ENCODE measurements at places on chromosomes 4 and X.

GRCh38 chr4:125313497-125313896 lies 1.3 kb upstream of the FAT4 start:
- no peak for DNase-seq

DNA sequence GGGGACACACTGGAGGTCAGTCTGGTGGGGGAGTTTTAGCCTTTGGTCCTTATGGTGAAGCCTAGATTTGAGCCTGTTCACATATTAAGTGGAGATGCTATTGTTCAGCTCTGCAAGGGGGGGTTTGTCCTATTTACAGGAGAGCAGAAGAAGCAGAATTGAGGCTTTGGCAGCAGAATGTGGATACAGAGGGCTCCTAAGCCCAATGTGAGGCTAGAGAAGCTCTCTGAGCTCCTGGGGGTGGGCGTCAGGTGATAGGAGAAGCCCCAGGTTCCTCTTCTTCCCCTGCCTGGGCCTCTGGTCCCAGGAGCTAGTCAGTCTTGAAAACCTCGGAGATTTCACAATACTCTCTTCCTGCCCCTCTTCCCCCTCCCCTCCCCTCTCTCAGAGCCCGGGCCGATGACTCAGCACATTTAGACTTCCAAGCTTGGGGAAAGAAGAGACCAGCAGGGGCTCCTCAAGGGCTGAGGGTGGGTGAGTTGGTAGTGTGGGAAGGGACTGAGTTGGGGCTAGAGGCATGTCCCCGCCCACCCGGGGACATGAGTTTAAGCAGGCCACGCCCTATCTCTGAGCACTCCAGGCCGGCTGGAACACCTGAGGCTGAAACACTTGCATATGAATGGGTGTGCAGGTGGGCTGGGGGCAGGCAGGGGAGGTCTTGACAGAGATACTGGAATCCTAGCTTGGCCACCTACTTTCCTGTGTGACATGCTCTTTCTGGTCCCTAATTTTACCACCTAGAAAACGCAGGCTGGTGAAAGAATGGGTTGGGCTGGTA lies 3.4 kb downstream of the TFE3 start:
- no peak for DNase-seq

DNA sequence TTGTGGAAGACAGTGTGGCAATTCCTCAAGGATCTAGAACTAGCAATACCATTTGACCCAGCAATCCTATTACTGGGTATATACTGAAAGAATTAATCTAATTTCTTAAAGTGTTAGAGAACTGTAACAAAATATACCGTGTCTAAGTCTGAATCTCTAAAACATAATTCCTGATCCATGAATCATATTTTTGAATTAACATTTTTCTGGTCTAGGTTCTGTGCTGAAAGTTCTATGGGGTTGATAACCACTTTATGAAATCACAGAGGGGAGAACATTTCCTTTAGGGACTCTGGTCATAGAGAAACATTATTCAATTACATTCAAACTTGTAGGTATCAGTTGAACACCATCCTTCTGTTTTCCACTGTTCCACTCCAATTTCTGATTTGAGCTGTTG lies 91.9 kb upstream of the ETNPPL start:
- no peak for DNase-seq

GRCh38 chr4:112172180-112172579 lies 26.9 kb downstream of the FAM241A start:
- no peak for DNase-seq

GRCh38 chrX:111410590-111411078 lies 1.4 kb downstream of the DCX start:
- no peak for DNase-seq

GRCh38 chr4:176618138-176618537 lies 174.6 kb downstream of the VEGFC start:
- DNase-seq: no peak

DNA sequence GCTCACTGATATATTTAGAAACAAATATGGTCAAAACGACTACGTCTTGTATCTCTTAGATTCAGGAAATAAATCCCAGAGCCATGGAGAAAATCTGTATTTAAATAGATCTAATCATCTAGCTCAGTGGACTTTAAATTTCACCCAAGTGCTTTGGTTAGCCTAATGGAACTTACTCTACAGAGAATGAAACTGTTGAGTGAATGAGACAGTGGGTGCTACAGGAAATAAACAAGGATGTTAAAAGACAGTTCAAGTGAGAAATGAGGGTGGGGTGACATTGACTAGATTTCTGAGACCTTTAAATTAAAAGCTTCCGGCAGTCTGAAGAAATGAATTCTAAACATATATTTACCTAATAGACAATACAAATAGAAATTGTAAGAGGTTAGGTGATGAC lies 2197.0 kb downstream of the ARAP2 start:
- DNase-seq: no peak

- no peak for DNase-seq
These were observed 6.0 kb downstream of the RBPJ start for GRCh38 chr4:26326791-26327190.

DNA sequence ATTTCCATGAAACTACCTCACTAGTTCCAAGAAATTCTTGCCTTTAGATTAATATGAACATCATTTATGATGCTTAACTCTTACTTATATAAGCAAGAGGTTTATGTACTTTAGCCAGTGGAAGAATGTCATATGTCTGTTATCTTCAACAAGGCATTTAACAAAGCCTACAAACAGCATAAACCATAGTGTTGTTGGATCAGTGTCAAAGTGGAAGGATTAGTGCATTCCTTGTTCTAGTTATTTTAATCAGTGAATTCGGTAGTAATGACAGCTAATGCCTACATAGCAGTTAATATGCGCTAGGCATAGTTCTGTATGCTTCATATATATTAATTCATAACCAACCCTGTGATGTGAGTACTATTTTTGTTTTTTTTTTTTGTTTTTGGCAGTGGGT lies 3.1 kb downstream of the PI4K2B start:
- no peak for DNase-seq

DNA sequence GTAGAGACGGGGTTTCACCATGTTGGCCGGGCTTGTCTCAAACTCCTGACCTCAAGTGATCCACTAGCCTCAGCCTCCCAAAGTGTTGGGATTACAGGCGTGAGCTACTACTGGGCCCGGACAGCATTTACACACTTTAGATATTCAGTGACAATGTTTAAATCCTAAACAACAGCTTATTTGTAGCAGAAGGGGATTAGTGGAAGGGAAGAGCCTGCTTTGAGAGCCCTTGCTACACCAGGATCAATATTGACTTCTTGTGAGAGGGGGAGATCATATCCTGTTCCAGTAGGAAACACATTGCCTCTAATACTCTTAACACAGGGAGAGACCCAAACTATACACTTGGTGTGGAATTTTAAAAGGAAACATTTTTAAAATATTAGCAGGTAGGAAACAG lies 7.1 kb downstream of the MGST2 start:
- DNase-seq: no peak

GRCh38 chr4:181870326-181870725 lies 372.9 kb upstream of the TENM3 start:
- no peak for DNase-seq

DNA sequence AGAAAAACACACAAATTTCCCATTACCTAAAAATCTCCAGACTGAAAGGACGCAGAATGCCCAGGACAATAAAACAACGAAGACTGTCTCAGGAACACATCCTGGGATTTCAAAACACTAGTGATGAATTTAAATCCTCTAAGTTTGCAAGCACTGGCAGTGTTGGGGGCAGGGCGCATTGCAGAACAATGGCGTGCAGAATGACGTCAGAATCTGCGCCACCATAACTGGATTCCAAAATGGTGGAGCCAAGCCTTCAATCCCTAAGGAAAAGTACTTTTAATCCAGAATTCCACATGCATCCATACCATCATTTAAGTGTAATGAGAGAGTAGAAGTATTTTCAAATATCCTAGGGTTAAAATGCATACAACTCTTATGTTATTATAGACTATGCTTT lies 679.1 kb downstream of the TRIML1 start:
- DNase-seq: no peak

GRCh38 chr4:132691668-132692067 lies 457.4 kb upstream of the PCDH10 start:
- DNase-seq: no peak

DNA sequence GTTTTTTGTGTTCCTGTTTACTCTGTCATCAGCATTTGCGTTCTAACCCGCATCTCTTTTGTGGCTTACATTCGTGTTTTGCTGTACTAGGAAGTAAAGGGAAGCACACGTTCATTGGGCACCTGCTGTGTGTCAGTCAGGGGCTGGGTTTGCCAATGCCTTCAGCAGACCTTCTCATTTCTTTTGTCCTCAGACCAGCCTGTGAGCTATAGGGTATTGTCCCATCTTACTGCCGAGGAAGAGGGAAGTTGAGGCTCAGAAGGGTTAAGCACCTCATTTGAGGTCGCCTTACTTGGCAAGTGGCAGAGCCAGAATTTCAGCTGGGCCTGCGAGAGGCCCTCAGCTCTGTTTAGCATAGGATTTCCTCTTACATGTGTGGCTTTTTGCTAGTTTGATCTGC lies 8.7 kb downstream of the TBC1D14 start:
- DNase-seq: no peak

DNA sequence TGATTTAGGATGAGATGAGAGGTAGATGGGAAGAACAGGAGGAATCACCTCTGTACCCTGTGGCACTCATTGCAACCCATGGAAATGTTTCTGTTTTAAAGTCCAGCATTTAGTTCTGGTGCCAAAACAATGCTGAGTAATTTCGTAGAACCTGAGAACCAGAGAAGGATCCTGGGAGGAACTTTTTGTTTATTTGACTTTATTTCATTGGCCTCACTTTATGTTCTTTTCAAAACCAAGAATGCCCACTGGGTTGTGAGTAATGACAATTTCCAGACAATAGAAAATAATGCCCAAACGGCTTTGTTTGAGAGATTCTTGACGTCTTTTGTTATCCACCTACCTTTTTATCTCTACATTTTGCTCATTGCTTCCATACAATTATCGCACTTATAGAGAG lies 111.3 kb downstream of the SHROOM3 start:
- DNase-seq: no peak
